Cerebellum (tissue), 4 donors: ENCODE measurements at places on chromosomes 12 and 14. TPM values are rescaled to one million over a fixed set of nuclear protein-coding genes. Genes with fewer than 3 reads are reported as not detected.

Gene SCN8A
- 80.3 TPM for total RNA-seq

Gene TAS2R19
- total RNA-seq: 26.3 TPM

Gene AREL1
- 55.8 TPM for total RNA-seq

Gene TAS2R9
- total RNA-seq: 1.7 TPM
